Upper lobe of left lung (tissue), 6 donors: ENCODE measurements at places on chromosomes 6 and 20. TPM values are rescaled to one million over a fixed set of nuclear protein-coding genes. Genes with fewer than 3 reads are reported as not detected.
A peak's percentile ranks its signal among the peaks of the same experiment; 100 is the strongest.

GRCh38 chr6:7671076-7671475 lies 54.8 kb upstream of the BMP6 start:
- H3K4me1 ChIP-seq, result peaks cover 10% of the 10 kb centered on the region
- no peak for DNase-seq

DNA sequence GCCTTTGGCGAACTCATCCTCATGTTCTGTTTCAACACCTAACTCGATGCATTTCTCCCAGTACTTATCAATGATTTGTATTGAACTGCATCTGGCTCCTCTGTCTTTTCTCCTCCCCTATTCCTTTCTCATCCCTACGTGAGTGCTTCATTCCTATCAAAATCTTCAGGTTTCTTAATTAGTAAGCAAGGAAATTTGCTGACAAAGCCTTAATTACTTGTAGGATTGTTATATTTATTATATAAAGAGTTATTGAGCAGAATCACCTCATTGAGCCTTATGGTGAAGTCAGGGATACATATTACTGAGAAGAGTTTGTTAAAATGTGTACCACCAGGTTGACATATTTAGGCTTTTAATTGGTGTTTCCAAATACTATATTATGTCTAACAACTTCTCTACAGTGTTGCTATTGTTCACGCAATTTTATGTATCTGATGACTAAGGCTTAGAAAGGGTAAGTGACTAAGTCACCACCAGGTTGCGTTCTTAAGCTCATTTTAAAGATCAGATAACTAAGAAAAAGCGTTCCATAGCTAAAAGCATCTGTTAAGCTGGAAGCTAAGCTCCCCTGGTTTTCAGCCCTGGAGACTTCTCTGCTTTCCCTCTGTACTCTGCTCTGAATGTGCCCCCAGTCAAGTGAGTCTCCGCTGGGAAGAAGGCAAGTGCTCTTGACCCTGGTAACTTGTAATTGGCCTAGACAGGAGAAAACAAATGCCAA lies 18.9 kb downstream of the SCGN start:
- no peaks in the 10 kb centered on the region for H3K4me1 ChIP-seq
- H3K27ac ChIP-seq, result no peak overlapping the region
- H3K36me3 ChIP-seq, result no peaks in the 10 kb centered on the region
- no peak for DNase-seq
- H3K27me3 ChIP-seq, result no peaks in the 10 kb centered on the region
- H3K4me3 ChIP-seq, result no peak overlapping the region

- H3K4me3 ChIP-seq, result peak within 1 kb of the TSS; percentile 98
- no peaks in the 10 kb centered on the region for H3K27me3 ChIP-seq
- H3K36me3 ChIP-seq, result no peaks in the 10 kb centered on the region
Measured at GRCh38 chr6:5260661-5261544, at the start of the genes FARS2 and LYRM4. TSS of gene FARS2 (plus strand) at chr6:5261513. TSS of gene LYRM4 (minus strand) at chr6:5260950. CDS start at chr6:5260733, 217 bp downstream.

DNA sequence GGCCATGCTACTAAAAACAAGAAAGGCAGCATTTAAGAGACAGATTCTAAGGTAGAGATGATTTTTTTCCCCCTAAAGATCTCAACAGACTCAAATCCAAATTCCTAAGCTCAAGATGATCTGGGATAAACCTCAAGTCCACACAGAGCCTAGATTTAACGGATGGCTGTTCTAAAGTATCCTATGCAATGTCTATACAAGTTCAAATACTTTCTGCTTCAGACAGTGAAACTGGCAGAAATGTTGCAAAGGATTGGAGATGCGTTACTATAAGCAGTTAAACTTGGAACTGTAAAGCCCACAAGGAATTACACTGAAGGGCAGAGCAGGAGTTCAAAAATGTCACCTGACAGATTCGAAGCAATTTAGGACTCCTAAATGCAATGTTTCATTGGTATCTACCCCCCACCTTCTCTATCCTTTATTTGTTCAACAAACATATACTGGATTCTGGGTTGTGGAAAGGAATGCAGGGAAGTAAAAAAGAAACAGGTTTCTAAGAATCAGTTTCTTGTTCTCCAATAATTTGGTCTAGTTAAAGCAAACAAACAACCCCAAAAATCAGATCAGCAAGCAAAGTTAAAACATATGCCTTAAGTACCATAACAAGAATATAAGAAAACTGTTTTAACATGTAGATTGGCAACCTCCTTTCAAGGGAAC lies 1.6 kb downstream of the DNAAF9 start:
- peaks cover 12% of the 10 kb centered on the region for H3K4me1 ChIP-seq
- H3K27me3 ChIP-seq, result no peaks in the 10 kb centered on the region
- no peak for DNase-seq
- H3K4me3 ChIP-seq, result peak overlapping the region; percentile 96

DNA sequence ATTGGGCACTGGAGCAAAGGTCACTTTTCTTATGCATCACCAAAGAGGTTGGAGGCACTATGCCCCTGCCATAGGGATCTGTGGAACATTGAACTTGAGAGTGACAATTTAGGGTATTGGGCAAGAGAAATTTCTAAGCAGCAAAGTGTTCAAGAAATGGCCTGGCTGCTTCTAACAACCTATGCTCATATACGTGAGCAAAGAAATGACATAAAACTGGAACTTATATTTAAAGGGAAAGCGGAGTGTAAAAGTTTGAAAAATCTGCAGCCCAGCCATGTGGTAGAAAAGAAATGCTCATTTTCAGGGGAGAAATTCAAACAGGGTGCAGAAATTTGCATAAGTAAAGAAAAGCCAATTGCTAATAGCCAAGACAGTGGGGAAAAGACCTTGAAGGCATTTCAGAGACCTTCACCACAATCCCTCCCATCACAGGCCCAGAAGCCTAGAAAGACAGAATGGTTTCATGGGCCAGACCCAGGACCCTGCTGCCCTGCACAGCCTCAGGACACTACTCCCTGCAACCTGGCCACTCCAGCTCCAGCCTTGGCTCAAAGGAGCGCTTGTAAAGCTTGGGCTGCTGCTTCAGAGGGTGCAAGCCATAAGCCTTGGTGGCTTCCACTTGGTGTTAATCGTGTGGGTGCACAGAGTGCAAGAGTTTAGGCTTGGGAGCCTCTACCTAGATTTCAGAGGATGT lies 24.4 kb downstream of the NCR2 start:
- no peaks in the 10 kb centered on the region for H3K4me1 ChIP-seq
- H3K36me3 ChIP-seq, result no peaks in the 10 kb centered on the region
- no peak overlapping the region for H3K4me3 ChIP-seq
- no peak overlapping the region for H3K27ac ChIP-seq

DNA sequence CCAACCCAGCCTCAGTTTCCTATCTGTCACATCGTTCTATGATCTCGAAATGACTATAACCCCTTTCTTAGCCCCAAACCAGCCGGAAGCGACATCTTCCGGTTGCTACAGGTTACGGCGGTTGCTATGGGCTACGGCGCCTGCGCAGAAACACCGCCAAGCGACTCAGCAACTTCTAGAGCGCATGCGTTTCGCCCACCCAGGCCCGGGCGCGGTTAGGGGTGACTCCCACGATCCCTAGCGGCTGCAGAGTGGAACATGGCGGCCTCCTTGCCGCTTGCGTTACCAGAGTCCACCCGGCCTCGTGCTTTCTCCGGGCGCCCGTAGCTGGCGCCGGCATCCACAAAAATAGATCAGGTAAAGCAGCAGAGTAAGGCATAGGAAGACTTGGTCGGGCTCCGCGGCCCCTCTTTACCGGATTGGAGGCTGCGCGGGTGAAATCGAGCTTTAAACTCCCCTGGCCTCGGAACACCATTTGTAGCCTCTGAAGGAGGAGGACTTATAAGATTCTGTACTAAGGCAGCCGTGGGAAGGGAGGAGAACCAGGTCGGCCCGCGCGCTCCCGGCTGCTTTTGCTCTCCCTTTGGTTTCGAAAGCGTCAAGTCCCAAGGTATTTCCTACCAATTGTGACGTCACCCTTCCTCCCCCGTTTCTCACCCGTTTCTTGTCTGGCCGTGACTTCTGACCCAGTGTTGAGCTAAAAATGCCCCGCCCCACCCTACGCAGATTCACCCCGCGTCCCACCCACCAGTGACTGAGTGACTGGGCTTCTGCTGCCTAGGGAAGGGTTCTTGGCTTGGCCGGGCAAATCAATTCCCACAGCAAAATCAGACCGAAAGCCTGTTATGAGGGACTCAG lies 3.5 kb downstream of the SDCBP2 start:
- peaks cover 63% of the 10 kb centered on the region for H3K4me1 ChIP-seq
- H3K4me3 ChIP-seq, result peak overlapping the region; percentile 71
- no peaks in the 10 kb centered on the region for H3K36me3 ChIP-seq
- DNase-seq, result peak; percentile 97
- H3K27ac ChIP-seq, result peak overlapping the region; percentile 98

DNA sequence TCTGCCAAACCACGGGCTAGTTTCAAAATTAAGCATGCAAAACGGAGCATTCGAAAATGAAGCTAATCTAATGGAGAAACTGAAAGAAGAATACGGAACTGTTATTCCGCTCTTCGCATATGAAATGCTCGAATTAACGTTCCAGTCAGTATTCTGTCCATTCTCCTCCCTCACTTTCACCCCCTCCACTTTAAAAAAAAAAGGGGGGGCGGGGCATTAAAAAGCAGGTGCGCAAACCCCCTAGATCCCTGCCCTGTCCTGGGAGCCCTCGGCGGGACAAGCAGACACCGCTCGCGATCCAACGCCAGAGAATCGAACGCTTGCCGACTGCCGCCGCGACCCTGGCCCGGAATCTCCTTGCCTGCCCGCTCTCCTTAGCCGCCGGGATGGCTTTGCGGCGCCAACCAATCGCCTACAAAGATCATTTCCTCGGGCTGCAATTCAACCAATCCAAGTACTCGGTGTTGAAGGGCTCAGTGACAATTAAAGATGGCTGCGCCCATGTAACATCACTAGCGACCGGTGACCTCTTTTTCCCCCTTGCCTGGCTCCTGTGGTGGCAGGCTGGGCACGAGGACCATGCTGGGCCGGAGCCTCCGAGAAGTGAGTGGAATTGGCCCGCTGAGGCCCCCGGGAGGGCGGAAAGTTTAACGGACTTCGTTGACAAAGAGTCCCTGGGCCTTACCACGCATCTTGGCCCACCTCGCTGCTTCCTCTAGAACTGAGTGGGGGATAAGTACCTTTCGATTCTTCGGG lies at the start of the genes QRSL1 and RTN4IP1:
Gene QRSL1 (plus strand): TSS at position 476 of the 756 bp plus-strand sequence. CDS start 104 bp downstream, at position 580.
Gene RTN4IP1 (minus strand): TSS at position 396 of the 756 bp plus-strand sequence. CDS start 477 bp downstream, outside the sequence.
- peak within 1 kb of the TSS; percentile 75 for H3K27ac ChIP-seq
- DNase-seq, result peak; percentile 91
- H3K4me1 ChIP-seq, result peaks cover 8% of the 10 kb centered on the region
- no peaks in the 10 kb centered on the region for H3K27me3 ChIP-seq
- H3K36me3 ChIP-seq, result no peaks in the 10 kb centered on the region

- no peaks in the 10 kb centered on the region for H3K27me3 ChIP-seq
- H3K4me1 ChIP-seq, result no peaks in the 10 kb centered on the region
- no peak overlapping the region for H3K27ac ChIP-seq
- H3K4me3 ChIP-seq, result no peak overlapping the region
- H3K36me3 ChIP-seq, result no peaks in the 10 kb centered on the region
Measured at GRCh38 chr6:74610352-74610751, 595.5 kb downstream of the COL12A1 start.

SRF gene
- total RNA-seq, result 40.6 TPM
